ENCODE measurements at places on chromosomes 5 and 9.
A peak's percentile ranks its signal among the peaks of the same experiment; 100 is the strongest.

GRCh38 chr5:15594977-15595568 is 95.1 kb downstream of the FBXL7 start:
- no peak for DNase-seq

- DNase-seq, result no peak
Observed at GRCh38 chr9:81822967-81823366, 105.3 kb upstream of the SPATA31D4 start.

GRCh38 chr5:169350759-169351240 is 49.9 kb upstream of the SLIT3 start:
- DNase-seq, result no peak

DNA sequence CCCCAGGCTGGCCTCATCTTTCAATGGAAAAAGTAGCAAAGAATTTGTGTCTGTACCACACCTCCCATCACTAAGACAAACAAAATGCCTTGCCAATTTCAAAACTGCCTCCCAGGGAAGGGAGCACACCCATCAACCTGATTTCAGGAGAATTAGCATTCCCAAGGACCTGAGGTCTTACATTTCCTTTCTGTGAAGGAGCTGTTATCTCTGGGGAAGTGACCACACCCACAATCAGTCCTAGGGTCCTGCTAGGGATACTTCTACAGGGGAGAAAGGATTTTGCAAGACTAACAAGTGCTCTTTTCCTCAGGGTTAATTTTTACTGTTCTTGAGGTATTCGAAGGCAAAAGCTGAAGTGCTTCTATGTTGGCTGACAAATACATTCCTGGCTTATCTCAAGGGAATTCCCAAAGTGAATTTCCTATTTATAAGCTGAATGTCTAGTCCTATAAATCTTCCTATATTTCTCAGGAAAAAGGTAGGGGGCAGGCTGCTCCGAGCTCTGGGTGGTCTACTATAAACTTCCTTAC is 97.4 kb upstream of the ITGA1 start:
- DNase-seq, result no peak

GRCh38 chr9:127074561-127075548 is 47.6 kb downstream of the ANGPTL2 start:
- no peak for DNase-seq

GRCh38 chr5:1007681-1008450 is 736 bp upstream of the NKD2 start:
- no peak for DNase-seq

DNA sequence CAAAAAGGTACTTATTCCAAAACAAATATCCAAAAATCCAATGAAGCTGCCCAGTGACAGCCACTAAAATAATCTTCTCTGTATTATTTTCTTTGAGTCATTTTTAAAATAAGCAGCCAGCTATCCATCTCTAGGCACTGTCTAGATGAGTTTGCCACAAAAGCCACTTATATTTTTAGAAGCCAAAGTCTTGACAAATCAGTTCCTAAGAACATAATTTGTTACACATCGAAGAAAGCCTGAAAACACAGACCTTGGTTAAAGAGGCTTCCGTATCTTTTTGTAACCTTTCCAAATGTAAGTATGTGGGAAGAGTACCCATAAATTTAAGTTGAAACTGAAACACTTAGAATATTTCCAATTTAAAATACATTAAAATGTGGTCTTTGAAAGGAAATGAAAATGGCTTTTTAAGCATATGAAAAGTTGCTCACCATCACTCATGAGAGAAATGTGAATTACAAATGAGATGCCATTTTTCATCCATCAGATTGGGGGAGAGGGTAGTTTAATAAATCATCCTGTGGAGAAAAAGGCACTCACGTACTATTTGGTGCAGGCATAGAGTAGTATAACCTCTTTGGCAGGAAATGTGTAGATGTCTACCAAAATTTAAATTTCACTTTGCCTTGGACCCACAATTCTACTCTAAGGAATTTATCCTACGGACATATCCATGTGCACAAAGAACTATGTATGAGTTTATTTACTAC is 180.4 kb downstream of the MLLT3 start:
- DNase-seq, result no peak

- no peak for DNase-seq
Observed at GRCh38 chr5:167908606-167909005, 382.8 kb upstream of the WWC1 start.

GRCh38 chr5:74167930-74168315 is 472.6 kb downstream of the ENC1 start:
- no peak for DNase-seq

GRCh38 chr5:136910625-136911024 is 545.3 kb upstream of the TRPC7 start:
- DNase-seq, result no peak

- DNase-seq, result no peak
Observed at GRCh38 chr9:123743737-123744136, 186.2 kb downstream of the DENND1A start.

GRCh38 chr5:68196876-68197275 is 18.7 kb upstream of the PIK3R1 start:
- peak; percentile 93 for DNase-seq

GRCh38 chr5:142780871-142781270 is 10.7 kb downstream of the ARHGAP26 start:
- DNase-seq, result no peak

GRCh38 chr9:34513567-34514214 is 9.1 kb downstream of the ENHO start:
- DNase-seq, result no peak

GRCh38 chr9:37380570-37380969 is 41.9 kb upstream of the GRHPR start:
- no peak for DNase-seq

DNA sequence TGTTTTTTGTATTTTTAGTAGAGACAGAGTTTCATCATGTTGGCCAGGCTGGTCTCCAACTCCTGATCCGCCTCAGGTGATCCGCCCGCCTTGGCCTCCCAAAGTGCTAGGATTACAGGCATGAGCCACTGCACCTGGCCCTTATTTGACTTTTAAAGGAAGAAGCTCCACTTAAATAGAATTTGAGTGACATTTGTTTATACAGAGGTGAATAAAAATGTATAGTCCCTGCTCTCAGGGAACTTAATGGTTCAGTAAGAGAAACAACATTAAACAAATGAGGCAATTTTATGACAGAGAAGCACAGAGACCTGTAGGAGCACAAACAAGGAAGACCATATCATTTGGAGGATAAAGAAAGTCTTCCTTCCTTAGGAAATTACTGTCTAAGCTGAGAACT is 65.7 kb downstream of the C9orf152 start:
- DNase-seq, result no peak

DNA sequence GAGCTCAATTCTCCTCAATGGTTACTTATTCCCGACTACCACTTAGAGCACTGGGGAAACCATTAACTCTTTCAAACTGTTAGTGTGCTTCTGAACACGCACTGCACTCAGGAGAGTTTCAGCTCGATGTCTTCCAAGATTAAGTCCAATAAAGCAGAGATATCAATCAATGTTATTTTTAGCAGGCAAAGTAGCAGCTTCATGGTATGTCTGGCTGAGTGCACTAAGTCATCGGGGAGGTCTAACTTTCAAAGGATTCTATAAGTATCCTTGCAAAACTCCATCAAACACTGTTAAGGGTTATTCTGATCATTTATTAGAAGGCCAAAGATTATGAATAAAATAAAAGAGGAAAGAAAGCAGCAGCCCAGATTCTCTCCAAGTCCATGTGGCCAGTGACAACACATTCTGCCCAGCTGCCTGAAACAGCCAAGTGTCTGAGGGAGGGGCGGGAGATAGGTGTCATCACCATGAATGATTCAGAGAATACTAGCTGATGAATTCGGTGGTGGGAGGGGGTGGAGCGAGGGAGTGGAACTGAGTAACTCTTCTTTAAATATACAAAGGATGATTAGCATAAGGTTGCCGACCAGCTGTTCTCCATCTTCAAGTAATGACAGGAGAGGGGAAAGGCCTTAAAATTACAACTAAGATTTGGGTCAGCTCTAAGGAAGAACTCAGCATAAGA is 21.3 kb downstream of the NREP start:
- no peak for DNase-seq

DNA sequence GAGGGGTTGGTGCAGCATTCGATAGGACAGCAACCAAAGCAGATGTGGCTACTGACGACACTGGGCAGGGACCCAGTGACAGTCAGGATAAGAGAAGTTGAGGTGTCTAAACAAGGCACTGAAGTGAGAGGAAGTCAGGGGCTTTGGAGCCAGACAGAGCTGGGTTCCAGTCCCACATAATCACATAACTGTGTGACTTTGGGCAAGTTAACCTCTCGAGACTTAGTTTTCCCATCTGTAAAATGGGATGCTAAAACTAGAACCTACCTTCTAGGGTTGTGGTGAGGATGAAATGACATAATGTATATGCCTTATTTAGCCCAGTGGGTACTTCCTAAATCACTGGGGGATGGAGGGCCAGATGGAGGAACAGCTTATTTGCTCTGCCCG is 3.1 kb downstream of the ANGPTL2 start:
- no peak for DNase-seq
